ENCODE measurements at places on chromosomes 2 and 18.

DNA sequence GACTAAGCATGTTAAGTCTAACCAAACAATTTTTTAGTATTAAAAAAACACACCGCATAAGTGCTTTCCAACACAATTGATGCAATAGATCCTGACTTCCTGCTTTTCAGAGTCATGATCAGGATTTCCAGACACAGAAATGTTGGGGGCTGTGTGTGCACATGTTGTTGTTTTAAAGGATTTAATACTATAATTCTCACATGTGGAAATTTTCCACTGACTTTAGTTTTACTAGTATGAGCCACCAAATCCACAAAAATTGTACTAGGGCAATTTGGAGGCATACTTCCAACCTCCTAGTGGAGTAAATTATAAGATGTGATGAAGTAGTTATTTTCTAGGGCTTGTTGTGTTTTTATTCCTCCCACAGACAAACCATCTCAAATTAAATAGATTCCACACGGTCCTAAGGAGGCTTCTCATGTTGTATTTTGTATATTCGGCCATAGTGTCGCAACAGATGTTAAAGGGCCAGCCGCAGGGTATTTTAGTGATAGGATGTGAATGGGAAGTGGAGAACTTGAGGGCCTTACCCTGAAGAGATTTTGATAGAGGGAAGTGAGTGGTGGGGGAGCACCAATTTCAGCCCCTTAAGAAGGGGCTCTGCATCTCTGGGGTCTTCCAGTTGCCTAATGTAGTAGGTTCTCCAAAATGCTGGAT is 108.9 kb upstream of the KLF7 start:
- no peak for DNase-seq

DNA sequence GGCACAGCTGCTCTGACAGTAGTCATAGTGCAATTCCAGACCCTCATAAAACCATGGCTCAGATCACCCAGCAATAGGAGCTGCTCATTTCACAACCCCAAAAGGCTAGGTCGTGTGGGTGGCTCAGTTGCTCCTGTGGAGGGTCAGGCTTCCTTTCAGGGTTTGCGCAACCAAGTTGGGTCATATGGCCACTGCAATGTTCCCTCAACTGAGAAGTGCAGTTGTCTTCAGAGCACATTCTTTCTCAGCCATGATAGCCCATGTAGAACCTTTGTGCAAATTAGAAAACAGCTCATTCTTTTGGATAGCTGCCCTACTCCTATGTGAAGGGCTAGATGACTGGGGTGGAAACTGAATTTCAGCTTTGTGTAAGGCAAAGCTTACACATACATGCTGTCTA is 3.2 kb downstream of the SERPINB13 start:
- DNase-seq: no peak

GRCh38 chr2:207352978-207353671 is 176.6 kb upstream of the CREB1 start:
- no peak for DNase-seq

DNA sequence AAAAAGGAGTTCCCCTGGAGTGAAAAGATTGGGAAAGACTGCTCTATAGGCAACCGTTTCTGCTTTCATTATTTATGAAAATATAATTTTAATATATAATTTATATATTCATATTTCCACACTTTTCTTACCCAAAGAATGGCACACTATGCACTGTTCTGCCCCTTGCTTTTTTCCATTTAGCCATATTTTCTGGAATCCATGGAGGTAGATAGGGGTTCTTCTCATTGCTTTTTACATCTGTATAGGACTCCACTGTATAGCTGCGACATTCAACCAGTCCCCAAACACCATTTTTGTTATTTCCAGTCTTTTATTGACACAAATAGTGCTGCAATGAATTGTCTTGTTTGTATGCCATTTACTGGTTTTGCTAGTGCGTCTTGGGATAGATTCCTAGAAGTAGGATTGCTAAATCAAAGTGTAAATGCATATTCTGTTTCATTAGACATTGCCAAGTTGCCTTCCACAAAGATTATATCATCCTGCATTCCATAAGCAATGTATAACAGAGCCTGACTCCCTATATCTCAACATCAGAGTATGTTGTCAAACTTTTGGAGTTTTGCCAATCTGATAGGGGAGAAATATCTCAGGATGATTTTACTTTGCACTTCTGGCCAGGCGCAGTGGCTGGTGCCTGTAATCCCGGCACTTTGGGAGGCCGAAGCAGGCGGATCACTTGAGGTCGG is 26.6 kb upstream of the TCF7L1 start:
- no peak for DNase-seq

- no peak for DNase-seq
These were observed 20.2 kb downstream of the CRACDL start for GRCh38 chr2:98915751-98916358.

GRCh38 chr2:10223471-10223870 is 79.2 kb upstream of the HPCAL1 start:
- DNase-seq: no peak

GRCh38 chr18:77765468-77765867 is 515.8 kb downstream of the GALR1 start:
- no peak for DNase-seq

- DNase-seq: no peak
These were observed 28.1 kb downstream of the CAVIN2 start for GRCh38 chr2:191818725-191819350.

DNA sequence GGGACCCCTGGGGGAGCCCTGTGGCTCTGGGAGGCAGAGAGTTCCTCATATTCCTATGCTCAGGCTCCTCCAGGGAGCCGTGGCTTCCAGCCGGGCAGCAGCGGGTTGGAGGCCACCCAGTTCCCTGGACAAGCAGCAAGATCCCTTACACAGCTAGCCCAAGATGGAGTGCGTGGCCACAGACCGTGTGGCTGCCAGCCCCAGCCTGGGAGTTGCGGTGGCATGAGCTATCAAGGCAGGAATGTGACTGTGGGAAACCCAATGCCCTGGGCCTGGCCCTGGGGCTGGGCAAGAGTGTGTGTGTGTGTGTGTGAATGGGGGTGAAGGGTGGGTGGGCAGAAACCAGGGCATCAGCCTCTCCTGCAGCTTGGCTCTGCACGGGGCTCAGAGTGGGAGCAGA is 130.5 kb downstream of the DYSF start:
- no peak for DNase-seq

DNA sequence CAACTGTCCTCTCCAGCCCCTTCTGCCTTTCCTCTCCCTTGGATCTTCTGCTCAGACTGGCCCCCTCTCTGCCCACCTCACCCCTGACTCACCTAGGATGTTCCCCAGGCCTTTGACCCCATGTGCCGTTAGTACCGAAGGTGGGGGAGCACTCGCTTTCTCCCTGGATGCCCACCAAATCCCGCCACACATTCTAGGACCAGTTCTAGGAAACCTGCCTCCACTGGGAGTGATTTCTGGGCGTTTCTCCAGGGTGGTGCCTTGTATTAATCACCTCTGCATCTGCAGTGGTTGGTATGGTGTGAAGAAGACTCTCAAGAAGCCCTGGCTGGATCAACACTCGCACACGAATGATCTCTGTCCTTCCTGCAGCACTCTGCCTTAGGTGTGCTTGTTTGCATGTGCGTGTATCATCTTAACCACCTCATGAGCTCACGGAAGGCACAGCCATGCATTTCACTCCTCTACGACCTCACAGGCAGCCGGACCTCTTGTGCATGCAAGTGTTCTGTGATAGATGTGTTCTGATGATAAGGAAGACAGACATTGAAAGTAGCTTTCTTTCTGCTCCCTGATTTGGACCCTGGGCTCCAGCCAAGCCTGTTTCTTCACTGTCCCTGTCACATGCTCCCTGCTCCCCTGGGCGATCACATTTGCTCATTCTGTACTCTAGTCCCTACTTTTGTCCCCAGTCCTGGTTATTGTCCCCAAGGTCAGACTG is 69.4 kb downstream of the LIPG start:
- no peak for DNase-seq

- DNase-seq: no peak
These were observed 54.5 kb downstream of the EPAS1 start for GRCh38 chr2:46351750-46352138.

- no peak for DNase-seq
These were observed 115.6 kb upstream of the ID2 start for GRCh38 chr2:8566155-8566670.

GRCh38 chr2:105865222-105865913 is 120.7 kb downstream of the NCK2 start:
- DNase-seq: no peak

DNA sequence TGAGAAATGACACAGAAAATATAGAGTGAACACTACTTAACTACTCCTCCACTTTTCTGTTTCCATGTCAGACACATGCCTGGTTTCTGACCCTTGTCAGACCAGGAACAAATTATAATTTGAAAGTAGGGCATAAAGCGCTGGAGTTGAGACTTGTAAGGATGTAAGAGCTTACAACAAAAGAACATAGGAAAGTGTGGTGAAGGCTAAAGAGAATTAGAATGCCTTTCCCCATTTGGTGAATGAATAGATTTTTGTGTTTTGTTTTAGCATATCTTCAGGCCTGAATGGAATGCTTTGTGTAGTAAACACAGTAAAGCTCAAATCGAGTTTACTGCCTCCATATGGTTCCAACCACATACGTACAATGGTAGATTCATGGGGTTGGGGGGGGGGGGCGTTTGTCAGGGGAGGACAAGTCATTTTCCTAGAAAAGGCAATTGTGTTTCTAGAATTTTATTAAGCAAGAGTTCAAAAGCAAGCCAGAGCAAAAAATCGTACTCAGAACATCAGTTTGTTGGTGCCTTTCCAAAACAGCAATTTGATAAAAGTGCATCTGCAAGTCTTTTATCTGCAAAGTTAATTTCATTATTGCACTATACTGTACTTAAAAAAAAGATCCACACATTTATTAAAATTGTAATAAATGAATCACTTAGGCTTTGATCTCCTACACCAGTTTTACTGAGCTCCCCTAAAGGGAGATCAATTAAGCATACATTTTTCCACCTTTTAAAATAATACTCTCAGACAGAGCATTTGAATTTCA is 30.9 kb downstream of the NRXN1 start:
- DNase-seq: no peak

GRCh38 chr2:239629926-239630617 is 229.3 kb upstream of the HDAC4 start:
- DNase-seq: no peak

DNA sequence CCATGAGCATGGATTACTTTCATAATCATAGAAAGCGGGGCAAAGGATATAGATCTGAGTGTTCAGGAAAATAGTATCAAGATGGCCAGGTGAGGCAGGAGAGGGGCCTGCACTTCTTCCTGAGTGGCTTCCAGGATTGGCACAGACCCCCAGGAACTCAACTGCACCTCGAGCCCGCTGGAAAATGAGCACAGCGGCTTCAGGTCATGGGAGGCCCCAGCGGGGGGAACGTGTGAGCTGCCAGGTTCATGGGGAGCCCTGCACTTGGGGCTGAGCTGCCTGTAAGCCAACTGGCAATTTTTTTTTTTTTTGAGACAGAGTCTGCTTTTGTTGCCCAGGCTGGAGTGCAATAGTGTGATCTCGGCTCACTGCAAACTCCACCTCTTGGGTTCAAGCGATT is 81.5 kb upstream of the ODC1 start:
- no peak for DNase-seq

GRCh38 chr2:45577441-45577840 is 33.6 kb downstream of the SRBD1 start:
- no peak for DNase-seq

DNA sequence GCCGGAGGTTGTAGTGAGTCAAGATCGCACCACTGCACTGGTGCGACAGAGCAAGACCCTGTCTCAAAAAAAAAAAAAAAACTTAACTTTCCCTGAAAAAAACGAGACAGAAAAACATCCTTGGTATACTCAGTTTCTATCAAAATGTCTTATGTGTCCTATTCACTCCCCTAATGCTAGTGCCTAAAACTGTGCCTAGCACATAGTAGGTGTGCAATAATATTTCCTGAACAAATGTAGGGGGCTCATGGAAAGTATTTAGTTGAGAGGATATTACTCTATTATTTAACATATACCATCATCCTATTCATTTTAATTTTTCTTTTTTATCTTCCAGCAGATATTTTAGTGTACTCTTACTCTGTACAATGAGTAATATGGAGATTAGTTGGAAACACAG is 103.7 kb upstream of the CYP20A1 start:
- no peak for DNase-seq

GRCh38 chr2:150030436-150031190 is 443.0 kb upstream of the MMADHC start:
- DNase-seq: no peak

GRCh38 chr2:239226677-239227581 is 173.9 kb downstream of the HDAC4 start:
- no peak for DNase-seq

DNA sequence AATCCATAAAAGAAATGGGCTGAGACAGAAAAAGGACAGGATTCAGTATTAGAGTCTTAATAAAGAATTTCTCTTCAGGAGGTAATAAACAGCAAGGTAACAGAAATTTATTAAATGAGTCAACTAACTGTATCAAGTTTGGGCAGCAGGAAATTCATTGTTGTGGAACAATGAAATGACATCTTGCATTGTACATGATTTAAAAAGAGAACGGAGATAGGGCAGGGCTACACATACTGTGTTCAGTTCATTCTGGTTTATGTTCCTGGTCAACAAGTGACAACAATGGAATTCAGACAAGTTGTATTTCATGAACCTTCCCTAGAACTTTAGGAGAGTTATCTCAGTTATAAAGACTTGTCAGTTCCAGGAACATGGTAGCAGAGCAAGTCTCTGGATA is 961.3 kb downstream of the SOCS6 start:
- DNase-seq: no peak
